ENCODE measurements at places on chromosomes 6 and 20.

GRCh38 chr6:80547827-80548226 is 441.4 kb downstream of the BCKDHB start:
- DNase-seq = no peak

GRCh38 chr6:22784601-22785410 is 215.4 kb downstream of the HDGFL1 start:
- DNase-seq = no peak

- no peak for DNase-seq
Measured at GRCh38 chr6:125354649-125355048, 52.9 kb upstream of the HDDC2 start.

GRCh38 chr6:152180601-152181000 is 373.1 kb downstream of the ESR1 start:
- no peak for DNase-seq

DNA sequence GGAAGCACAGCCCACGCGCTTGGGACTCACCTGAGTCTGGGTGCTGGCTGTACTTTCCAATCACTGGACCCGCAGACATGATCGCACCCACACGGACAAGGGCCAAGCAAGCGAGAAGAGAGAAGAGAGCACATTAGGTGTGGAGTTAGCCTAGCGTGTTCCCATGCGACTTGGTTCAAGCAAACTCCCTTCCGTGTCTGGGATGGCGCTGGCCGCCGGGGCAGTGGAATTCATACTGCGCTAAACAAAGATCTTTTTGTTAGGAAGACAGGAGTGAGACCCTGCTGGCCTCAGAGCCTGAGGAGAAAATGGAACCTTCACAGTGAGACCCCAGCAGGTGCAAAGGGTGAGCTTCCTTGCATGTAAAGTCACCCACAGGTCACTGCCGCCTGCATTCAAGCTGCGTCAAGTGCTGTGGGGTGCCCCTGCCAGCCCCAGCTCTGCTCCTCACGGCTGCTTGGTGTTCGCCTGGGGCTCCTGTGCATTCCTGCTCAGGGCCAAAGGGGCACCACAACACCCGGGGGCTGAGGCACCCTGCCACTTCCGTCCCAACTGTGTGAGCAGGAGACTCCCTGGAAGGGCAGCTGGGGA is 26.4 kb downstream of the PSMG4 start:
- peak; percentile 10 for DNase-seq

GRCh38 chr20:51528263-51529027 is 14.1 kb downstream of the NFATC2 start:
- no peak for DNase-seq

DNA sequence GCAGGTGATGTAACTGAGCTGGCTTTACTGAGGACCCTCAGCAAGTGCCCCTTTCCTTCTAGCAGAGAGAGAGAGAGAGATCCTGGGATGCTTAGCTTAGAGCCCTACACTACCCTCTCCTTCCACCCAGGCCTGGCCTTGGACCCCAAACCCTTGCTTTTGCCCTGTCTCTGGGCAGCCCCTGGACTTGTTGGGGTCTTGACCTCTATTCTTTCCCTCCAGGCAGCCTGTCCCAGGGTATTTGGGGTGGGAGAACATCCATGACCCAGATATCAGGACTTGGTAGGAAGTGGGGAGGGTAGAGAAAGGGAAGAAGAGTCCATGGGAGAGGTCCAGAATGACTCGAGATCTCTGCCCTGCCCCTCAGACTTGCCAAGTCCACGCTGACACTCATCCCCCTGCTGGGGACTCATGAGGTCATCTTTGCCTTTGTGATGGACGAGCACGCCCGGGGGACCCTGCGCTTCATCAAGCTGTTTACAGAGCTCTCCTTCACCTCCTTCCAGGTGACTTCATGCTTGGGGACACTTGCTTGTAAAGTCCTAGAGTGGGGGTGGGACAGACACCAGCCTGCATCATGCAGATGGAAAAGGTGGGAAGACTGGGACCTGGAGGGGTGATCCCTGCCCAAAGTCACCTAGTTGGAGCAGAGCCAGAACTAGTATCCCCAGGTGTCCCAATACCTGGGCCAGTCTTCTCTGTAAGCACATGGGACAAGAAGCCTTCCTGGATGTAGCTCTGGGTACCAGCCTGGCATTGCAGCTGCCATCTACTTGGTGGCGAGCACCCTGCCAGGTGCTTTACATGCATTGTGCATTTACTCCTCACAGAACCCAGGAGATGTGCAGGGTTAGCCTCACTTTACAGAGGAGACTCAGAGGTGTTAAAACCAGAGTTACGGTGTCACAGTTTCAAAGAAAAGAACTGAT is 30.9 kb downstream of the GLP1R start:
- DNase-seq = no peak

DNA sequence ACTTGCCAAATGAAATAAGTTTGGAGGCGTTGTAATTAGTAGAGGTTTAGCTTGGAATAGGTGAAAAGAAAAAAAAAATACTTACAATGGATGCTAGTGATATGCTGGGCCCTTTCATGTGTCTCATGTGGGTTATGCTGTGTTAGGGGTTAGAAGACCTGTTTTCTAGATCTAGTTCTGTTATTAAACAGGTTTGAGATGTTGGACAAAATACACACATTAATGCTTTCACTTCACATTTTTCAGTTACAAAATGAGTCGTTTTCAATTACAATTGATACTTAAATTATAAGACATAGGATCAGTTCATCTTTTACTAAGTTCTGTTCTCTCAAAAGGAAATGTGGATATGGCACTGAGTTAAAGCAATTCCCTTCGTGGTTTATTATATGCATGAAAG is 509.8 kb downstream of the EPM2A start:
- DNase-seq = no peak

DNA sequence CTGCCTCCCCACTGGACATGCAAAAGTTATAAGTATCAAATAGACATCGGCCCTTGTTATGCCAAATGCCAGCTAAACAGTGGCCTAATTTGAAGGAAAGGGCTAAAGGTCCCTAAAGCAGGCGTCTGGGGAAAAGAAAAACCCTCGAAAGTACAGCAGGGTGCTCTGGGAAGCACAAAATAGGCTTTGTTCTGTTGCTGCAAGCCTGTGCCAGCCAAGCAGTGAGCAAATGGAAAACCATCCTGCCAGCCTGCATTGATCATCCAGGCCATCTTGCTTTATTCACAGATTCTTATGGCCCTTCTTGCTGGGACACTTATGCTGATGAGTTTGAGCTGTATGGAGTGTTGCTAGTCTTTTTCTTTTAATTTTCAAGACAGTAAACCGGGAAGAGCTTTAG is 62.2 kb upstream of the PLEKHG1 start:
- DNase-seq = no peak

GRCh38 chr6:52510213-52510562 is 66.7 kb downstream of the TRAM2 start:
- no peak for DNase-seq

GRCh38 chr6:79668381-79668780 is 37.3 kb downstream of the SH3BGRL2 start:
- no peak for DNase-seq
